Activated CD4-positive, alpha-beta T cell treated with anti-CD3 and anti-CD28 coated beads, Interleukin-2, amount 50 U/mL, for 1 hour (primary cell): ENCODE measurements at places on chromosomes 16 and 17.

- no peak for DNase-seq
Observed at GRCh38 chr16:57938936-57939871, 31.7 kb downstream of the CNGB1 start.

GRCh38 chr16:75372236-75372856, 61.0 kb downstream of the CFDP1 start:
- no peak for DNase-seq

GRCh38 chr16:8872967-8873865, 4.4 kb upstream of the CARHSP1 start:
- no peak for DNase-seq

DNA sequence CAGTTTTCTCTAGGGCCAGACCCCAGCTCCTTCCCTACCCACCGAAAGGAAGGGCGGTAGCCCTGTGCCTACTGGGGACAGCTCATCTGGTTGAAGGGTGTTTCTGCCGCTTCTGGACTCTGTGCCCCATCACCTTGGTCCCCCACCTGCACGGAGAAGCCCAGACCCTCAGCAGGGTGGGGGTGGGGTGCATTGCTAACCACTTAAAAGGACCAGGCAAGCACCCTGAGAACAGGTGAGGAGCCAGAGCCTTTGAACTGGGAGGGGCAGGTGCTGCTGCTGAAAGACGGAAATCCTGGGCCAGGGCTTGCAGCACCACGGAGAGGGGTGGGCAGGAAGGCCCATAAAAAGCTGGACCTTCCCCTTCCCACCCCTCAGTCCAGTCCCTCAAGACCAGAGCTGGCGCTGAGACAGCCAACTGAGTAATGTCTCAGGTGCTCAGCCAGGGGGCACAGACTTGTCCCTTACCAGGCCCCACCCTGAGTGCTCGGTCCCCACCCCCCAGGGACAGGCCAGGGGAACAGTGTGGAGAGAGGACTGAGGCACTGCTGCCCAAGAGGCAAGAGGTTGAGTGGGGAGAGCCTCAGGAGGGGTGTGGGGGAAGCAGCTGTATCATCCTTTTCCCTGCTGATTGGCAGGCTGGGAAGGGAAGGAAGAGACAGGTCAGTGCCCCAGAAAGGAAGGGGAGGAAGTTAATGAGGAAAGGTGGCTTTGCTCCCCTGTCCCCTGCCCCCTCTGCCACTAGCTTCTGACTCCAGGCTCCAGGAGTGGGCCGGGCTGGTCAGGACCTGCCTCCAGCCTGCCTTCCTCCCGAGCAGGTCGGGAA, 10.9 kb upstream of the SP2 start:
- no peak for DNase-seq

DNA sequence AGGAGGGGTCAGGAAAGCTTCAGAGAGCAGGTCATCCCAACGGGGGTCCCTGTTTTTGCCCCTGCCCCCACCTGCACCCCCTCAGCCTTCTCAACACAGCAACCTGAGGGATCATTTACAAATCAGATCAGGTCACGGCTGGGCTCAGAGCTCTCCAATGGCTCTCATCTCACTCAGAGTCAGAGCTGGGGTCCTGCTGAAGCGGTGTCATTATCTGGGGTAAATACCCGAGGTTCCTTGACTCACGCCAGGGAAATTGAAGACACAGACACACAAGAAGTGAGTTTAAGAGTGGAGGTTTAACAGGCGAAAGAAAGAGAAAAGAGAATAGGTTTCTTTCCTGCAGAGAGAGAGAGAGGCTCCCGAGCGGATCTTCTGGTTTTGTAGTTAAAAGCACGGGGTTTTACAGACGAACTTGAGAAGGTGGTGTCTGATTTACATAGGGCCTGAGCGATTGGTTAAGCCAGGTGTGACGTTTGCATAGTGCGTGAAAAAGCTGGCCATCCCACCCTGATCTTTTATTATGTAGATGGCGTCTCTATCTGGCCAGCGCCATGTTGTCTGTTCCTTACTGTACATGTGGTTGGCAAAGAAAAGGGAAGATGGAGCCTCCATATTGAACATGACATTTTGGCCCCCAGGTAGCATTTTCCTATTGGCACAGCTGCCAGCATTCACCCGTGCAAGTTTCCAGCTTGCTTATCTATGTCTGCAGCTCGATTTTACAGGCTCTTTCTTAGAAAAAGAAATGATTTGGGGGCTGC, 51.4 kb downstream of the WSB1 start:
- DNase-seq: no peak

DNA sequence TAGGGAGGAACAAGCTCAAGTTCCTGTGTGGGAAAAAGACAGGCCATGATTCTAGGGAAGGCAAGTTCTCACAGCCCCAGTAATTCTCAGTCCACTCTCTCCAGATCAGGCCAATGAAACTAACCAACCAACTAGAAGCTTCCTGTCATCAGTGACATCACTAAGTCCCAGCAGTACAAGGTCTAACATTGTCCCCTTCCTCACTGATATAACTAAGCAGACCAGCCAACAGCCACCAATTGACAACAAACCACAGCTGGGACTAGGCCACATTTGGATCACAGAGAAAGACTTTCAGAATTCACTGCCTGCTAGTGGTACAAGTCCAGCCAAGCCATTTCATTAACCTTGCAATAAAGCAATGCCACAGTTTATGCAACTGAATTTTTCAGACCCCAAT, 94.0 kb downstream of the CACNG1 start:
- no peak for DNase-seq

DNA sequence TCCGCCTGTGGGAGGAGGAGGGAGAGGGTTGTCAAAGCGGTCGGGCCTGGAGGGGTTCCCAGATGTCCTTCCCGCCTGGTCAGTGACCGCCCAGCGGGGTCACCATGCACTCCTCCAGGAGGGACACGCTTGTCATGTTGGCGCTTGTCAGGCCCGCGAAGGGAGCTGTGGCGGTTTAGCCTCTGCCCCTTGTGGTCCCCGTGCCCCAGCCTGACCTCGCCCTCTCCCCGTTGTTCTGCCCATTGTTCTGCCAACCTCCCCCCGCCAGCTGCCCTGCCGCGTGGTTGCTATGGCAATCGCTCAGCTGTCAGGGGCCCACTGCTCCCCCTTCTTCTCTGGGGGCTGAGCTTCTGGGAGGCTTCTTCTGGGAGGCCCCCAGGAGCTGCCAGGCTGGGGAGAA, 146.4 kb upstream of the CIBAR2 start:
- no peak for DNase-seq

DNA sequence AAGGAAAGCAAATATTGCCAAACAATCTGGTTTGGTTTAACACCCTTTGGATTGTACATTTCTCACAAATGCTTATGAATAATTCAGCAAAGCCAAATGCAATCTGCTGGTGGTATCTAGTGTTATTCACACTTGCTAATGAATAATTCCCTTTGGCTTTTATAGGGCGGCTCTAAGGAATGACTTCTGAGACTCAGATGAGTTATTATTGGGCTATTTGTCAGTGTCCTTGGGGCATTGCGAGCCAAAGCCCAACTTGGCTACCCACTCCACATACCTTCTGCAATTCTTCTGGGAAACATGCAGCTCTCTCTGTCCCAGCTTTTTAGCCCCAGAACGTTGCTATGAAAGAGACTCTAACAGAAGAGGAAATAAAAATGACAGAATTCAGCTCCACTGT, 41.1 kb downstream of the FTO start:
- no peak for DNase-seq

GRCh38 chr16:67149276-67150046, 1.3 kb downstream of the B3GNT9 start:
- DNase-seq: no peak

GRCh38 chr17:60904582-60904981, 226.9 kb downstream of the BCAS3 start:
- no peak for DNase-seq

DNA sequence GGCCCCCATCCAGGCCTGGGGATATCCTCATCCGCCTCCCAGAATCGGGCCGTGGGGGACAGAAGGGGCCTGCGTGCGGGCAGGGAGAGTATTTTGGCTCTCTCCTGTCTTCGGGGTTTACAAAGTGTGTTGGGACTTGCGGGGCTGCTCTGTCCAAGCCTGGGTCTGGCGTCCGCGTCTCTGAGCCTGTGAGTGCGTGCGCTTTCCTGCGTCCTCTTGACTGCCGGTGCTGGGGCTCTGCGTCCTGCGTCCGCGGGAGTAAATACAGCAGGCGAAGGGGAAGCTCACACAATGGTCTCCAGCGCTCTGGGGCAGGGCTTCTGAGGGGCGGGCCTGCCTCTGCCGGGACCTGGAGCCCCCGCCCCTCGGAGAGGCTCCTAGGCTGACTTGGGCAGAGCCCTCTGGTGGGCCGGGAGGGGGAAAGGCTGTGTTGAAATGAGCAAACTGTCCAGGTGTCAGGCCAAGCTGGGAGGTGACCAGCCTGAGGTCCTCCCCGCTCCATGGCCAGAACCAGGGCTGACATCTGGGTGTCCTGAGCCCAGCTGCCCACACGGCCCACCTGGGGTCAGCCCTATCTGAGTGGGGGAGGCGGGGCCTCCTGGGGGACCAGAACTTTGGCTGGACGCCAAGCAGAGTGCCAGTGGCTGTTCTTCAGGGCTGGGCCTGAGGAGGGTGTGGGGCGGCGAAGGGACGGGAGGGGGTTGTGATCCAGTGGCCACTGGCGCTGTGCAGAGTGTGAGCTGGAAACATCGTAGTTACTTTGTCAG, 233.6 kb downstream of the SEC14L1 start:
- DNase-seq: peak; percentile 71

DNA sequence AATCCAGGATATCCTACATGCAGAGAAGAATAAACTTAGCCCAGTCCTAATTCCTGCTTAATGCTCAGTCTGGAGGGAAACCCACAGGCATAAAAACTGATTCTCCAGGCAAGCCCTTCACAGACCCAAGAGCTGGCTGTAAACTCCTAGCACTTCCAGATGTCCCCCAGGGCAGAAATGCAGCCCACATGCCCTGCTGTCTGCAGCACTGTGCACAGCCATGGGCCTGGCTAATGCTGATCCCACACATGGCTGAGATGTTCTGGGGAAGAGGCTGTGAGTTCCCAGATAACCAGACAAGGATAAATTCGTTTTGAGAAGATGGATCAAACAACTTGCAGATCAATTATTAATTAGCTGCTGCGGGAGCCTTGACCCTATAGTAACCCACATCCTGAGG, 148.4 kb downstream of the AATF start:
- DNase-seq: no peak

- peak; percentile 33 for DNase-seq
Observed at GRCh38 chr17:8189041-8189710, 804 bp downstream of the BORCS6 start.

DNA sequence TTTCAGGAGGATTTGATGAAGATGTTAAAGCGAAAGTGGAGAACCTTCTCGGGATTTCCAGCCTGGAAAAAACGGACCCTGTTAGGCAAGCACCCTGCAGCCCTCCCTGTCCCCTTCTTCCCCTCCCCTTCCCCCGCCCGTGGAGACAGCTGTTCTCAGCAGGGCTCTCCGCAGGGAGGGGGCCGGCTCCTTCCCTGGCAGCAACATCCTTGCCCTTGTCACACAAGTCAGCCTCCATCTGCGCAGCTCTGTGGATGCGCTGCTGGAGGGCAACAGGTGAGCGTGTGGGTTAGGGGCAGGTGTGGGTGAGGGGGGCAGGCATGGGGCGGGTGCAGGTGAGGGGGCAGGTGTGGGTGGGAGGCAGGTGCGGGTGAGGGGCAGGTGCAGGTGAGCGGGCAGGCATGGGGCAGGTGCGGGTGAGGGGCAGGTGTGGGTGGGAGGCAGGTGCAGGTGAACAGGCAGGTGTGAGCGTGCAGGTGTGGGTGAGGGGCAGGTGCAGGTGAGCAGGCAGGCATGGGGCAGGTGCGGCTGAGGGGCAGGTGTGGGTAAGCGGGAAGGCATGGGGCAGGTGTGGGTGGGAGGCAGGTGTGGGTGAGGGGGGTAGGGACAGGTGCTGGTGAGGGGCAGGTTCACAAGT, 9.4 kb downstream of the CYBC1 start:
- DNase-seq: no peak

DNA sequence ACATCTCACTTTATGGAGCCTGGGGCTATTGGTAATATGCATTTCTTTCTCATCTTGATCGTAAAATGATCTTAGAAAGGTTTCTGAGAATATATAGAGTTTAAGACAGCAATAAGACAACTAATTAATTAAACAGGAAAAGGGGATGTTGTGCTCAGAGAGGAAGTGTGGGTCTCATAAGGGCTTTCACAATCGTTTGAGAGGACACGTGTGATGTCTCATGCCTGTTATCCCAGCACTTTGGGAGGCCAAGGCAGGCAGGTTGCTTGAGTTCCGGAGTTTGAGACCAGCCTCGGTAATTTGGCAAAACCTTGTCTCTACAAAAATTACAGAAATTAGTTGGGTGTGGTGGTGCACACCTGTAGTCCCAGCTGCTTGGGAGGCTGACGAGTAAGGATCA, 295.6 kb downstream of the WWOX start:
- DNase-seq: no peak

DNA sequence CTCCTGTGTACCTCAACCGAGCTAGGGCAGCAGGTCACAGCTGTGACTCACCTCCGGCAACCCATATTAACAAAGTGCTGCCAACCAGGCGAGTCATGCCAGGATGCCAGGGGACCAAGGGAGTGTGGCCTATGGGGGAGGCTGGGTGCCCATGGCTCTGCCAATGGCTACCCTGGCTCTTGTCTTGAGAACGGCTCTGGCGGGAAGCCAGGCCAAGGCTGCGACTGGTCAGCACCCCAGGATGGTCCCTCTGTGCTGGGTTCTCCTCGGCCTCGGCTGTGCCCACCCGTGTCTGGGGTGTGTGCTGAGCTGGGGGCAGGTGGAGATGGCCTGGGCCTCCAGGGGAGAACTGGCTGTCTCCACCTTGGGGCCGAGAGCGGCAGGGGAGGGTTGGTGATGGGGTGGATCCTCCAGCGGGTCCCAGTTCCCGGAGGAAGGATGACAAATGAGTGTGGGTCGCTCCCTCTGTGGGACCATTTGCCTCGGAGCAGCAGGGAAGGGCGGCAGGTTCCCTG, 75.8 kb downstream of the MRC2 start:
- no peak for DNase-seq

GRCh38 chr17:48523010-48523409, 7.8 kb downstream of the HOXB1 start:
- no peak for DNase-seq

- no peak for DNase-seq
Observed at GRCh38 chr17:33142705-33143299, 150.3 kb downstream of the ASIC2 start.

DNA sequence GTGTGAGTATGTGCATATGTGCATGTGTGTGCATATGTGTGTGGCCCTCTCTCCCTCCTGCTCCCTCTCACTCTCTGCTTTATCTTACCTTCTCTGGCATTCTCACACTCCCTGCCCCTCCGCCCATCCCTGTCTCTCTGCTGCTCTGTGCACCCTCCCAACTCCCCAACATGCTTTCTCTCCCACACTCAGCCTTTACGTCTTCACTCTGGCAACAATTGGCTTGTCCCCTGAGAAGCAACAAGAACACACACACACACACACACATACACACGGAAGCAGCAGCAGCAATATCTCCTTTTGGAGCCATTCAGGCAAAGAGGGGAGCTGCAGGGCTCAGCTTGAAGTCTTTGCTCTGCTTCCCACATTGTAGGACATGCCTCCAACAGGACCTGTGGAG, 27.8 kb downstream of the PITPNM3 start:
- DNase-seq: no peak

DNA sequence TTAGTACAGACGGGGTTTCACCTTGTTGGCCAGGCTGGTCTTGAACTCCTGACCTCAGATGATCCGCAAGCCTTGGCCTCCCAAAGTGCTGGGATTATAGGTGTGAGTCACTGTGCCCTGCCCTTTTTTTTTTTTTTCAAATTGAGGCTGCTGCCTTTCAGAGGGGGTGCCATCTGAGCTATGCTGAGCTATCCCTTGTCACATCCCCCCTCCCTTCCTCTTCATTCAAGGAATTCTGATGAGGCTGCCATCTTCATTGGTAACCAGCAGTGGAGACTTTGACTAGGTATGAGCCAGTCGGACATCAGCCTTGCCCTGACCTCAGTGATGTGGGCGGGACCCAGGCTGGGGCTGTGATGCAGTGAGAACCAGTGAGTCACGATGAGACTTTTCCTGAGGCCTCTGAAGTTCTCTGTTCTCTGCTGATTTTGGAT, 24.4 kb upstream of the GPT2 start:
- no peak for DNase-seq
